Stimulated activated CD8-positive, alpha-beta memory T cell treated with anti-CD3 and anti-CD28 coated beads, Interleukin-2, amount 100 ng/mL, for 1 hour (primary cell): ENCODE measurements at places on chromosomes 7 and 10.

- DNase-seq, result no peak
These were observed 13.2 kb downstream of the HDAC9 start for GRCh38 chr7:18508443-18509427.

DNA sequence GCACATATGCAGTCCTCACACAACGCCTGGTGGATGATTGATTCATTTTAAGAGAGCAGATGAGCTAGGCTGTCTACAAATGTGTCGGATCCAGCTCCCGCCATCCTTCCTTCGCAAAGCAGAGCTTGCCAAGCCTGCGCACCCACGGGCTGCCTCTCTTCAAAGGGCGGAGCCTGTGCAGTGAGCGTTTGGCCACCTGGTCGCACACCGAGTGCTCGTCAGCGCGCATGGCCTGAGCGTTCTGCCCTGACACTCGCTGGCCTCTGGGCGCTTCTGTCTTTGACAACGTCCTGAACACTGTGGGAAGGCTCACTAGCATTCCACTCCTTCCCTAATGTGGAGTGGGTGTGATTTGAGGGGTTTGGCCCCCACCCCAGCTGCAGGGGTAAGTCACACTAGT is 47.1 kb upstream of the TMEM72 start:
- no peak for DNase-seq

DNA sequence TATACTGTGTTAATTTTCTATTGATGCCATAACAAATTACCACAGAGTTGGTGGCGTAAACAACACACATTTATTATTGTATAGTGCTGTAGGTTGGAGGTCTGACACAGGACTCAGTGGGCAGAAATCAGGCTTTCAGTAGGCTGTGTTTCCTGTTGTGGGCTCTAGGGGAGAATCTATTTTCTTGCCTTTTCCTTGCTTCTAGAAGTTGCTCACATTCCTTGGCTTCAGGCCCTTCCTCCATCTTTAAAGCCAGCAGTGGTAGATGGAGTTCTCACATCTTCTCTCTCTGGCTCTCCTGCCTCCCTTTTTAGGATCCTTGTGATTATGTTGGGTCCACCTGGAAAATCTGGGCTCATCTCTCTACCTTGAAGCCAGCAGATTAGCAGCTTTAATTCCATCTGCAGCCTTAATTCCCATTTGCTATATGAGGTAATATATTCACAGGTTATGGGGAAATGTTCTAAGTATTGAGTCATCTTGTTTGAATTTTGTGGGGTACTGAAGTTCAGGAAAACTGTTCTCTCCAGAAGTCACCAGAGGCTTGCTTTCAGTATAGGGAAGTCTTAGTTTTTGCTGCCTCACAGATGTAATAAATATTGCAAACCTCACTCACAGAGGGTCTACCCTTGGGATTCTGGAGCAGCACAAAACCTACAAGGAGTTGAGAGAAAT is 38.9 kb downstream of the CCNY start:
- DNase-seq, result no peak

GRCh38 chr10:10629512-10629911 is 388.2 kb upstream of the CELF2 start:
- DNase-seq, result no peak

GRCh38 chr7:23184709-23185359 is 3.0 kb downstream of the NUP42 start:
- DNase-seq, result no peak

- DNase-seq, result no peak
These were observed 21.6 kb upstream of the TSPAN33 start for GRCh38 chr7:129122751-129123509.

GRCh38 chr7:13016592-13017332 is 329.3 kb downstream of the ARL4A start:
- no peak for DNase-seq

- no peak for DNase-seq
These were observed 18.0 kb downstream of the STARD3NL start for GRCh38 chr7:38195804-38196595.
